Right kidney (tissue), 9 donors: ENCODE measurements at places on chromosomes 6 and 20.

DNA sequence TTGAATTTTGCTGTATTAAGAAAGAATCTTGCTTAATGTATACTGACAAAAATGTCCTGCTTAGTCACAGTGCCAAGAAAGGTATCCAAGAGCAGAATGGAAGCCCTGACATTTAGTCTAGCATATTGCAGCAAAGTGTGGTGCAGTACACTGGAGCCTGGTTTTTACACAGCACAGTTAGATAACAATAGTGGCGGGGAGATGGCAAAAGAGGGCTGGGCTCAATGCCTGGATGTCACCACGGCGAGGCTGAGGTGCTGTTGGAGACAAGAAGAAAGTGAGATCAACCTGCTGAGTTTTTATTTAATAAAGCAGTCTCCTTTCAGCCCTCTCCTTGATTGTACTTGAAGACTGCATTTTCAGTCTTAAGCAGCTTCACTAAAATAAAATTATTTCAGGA is 426.0 kb downstream of the LMBRD1 start:
- no peak for DNase-seq

GRCh38 chr6:146915671-146916127 is 288.5 kb upstream of the STXBP5 start:
- no peak for DNase-seq

GRCh38 chr6:169962604-169963469 is 211.4 kb downstream of the ERMARD start:
- DNase-seq: no peak

GRCh38 chr20:50323777-50324775 is 133.4 kb downstream of the CEBPB start:
- no peak for DNase-seq

- DNase-seq: peak; percentile 23
Observed at GRCh38 chr6:41191569-41191968, 9.4 kb downstream of the TREML2 start.

- DNase-seq: no peak
Observed at GRCh38 chr6:134307870-134308269, 10.0 kb downstream of the SGK1 start.

DNA sequence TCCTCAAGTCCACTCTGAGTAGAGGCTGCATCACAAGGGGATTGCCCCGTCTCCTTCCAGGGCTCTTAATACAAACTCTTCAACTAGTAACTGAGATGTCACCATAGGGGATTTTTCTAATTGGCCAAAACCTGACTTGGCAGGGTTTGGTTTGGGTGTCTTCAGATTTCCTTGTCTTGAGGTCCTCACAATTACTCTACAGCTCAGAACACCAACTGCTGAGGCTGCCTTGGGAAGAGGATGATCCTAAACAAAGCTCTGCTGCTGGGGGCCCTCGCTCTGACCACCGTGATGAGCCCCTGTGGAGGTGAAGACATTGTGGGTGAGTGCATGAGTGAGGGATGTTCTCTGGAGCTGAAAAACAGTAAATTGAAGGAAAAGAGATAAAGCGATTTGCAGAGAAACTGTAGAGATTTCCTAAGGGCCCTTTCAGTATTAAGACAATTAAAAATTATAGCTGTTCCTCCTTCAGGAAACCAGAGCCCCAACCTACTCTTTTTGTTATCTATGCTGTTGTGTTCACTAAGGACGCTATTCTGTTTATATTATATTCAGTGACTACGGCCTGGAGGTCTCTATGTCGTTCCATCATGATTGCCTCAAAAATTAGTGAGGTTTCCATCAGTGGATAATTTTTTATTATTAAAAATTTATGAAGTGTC is at the start of gene HLA-DQA1:
Gene HLA-DQA1, plus strand, starts transcription at position 188 of the 662 bp plus-strand sequence. Its CDS starts 53 bp downstream, at position 241.
- DNase-seq: no peak

GRCh38 chr6:84086545-84087429 is 53.2 kb downstream of the MRAP2 start:
- no peak for DNase-seq

DNA sequence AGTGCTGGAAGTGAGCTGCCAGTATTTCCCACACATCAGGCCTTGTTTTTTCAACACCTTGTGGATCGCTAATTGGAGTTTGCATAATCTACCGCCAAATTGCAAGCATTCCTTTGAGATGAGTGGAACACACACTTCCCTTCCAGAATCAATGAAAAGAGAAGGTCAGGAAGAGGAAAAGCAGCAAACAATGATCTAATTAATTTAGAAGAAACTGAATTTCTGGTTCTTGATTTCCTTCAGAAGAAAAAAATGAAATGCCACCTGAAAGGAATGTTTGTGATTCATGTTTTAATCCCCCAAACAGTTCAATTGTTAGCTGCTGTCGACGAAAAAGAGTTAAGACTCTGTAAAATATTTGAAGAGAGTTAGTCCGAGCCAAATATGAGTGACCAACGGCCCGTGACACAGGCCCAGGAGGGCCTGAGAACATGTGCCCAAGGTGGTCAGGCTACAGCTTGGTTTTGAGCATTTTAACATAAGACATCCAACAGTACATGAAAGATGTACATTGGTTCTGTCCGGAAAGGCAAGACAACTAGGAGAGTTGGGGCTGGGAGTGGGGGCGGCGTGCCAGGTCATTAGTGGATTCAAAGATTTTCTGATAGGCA is 182.3 kb downstream of the MTFR2 start:
- DNase-seq: no peak
